ENCODE measurements at places on chromosomes 5 and 9.

DNA sequence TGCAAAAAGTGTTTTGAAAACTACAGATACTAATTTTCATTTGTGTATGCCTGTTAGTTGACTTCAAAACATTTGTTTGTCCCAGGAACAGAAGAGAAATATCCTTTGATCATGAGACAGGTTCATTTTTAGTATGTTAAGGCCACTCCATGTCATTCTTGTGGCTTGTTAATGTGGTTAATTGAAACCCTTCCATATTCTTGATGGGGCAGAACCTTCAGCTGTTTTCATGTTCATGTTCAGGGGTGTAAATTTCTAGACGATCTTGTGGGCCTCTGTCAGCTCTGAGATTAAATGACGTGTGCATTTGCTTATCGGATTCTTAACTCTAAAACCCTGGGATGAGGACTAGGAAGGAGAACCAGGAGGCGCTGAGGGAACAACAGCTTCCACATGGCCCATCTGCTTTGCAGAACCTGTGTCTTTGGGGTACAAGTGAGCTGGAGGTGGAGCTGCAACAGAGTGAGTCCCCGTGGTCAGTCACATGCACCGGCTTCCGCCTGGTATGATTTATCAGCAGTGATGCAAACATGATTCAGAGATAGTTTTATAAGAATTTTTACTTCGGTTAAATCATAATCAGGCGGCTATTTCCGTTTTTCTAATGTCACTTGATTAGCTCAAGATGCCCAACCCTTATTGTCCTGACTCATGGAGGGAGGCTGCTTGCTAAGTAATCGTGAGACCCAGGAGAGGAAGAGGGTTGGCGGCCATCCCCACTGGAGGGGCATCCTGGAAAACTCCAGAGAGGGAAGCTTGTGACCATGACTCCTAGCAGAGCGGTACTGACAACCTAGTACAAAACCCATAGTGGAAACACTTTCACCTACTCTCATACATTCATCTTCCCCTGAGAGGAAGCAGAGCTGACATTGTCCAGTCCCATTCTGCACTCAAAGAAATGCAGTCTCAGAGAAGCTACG lies 138.4 kb downstream of the C9orf152 start:
- DNase-seq = no peak

- no peak for DNase-seq
These were observed 155.6 kb upstream of the VLDLR start for GRCh38 chr9:2465921-2466460.

DNA sequence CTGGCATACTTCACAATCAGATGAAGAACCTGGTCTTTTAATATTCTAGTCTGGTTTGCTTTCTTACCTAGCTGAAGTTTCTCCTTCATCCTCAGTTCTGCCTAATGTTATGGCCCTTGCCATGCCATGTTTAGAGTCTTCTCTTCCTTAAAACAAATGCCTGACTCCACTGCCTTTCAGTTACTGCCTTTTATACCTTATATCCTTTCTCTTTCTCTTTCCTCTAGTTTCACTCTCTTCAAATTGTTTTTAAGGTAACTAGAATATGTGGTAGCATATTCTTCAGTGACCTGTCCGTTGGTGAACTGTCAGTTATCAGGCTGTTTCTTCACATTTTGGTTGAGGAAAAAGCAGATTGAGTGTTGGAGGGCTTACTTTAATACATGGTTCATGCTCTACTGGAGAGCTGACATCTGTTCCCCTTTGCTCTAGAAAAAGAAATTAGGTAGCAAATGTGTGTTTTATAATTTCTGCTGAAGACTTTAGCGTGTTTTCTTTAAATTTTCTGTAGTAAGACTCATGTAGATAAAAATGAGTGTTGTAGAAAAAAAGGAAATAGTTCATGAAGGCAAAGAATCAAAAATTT lies 103.8 kb downstream of the DMXL1 start:
- DNase-seq = no peak

GRCh38 chr5:151208481-151208914 lies 15.4 kb downstream of the CCDC69 start:
- no peak for DNase-seq

DNA sequence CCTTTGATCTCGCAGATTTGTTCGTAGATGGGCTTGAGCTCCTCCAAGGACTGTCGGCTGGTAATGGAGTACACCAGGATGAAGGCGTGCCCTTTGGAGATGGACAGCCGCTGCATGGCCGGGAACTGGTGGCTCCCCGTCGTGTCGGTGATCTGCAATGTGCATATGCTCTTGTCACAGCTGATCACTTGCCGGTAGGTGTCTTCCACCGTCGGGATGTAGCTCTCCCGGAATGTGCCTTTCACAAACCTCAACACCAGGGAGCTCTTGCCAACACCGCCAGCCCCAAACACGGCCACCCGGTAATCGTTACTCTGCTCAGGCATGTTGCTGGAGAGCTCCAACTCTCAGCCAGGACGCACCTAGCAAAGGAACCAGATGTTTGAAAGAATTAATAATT lies 29.1 kb downstream of the DIRAS2 start:
- no peak for DNase-seq

- DNase-seq = no peak
These were observed 184.2 kb upstream of the TBCA start for GRCh38 chr5:77960305-77960704.

DNA sequence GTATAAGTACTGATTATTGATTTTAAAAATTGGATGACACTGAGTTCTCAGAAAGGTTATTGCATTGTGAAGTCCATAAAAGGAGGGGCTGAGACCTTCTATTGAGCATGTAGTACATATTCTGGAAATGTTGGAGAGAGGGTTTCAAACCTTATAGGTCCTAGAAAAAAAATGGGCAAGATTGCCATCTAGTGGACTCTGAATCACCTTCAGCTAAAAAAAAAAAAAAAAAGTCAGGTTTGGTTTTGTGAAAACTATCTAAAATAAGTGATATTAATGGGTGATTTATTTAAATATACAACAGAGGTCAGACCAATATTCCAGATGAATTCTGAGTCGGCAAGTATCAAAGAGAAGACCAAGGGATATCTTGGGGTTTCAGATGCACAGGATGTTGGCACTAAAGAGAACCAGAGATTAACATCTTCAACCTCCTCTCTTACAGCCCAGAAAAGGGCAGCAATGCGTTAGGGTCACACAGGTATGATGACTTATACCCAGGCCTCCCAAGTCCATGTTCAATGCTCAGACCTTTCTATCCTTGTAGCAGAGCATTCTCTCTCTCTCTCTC lies 109.8 kb upstream of the NMUR2 start:
- DNase-seq = peak; percentile 37

DNA sequence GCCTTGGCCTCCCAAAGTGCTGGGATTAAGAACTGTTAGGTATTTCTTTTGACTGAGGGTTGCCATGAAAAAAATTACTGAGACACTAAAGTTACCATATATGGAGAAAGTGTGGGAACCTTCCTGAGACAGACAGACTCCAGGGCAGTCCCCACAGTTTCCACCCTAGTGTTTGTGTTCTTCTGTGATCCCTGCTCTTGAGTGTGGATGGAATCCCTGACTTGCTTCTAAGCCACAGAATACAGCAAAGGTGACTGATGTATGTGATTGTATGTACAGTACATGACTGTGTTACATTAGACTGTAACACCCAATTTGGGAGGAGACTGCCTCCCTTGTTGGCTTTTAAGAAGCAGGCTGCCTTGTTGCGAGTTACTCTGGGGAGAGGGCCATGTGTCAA lies 24.7 kb upstream of the ADAM19 start:
- DNase-seq = no peak

DNA sequence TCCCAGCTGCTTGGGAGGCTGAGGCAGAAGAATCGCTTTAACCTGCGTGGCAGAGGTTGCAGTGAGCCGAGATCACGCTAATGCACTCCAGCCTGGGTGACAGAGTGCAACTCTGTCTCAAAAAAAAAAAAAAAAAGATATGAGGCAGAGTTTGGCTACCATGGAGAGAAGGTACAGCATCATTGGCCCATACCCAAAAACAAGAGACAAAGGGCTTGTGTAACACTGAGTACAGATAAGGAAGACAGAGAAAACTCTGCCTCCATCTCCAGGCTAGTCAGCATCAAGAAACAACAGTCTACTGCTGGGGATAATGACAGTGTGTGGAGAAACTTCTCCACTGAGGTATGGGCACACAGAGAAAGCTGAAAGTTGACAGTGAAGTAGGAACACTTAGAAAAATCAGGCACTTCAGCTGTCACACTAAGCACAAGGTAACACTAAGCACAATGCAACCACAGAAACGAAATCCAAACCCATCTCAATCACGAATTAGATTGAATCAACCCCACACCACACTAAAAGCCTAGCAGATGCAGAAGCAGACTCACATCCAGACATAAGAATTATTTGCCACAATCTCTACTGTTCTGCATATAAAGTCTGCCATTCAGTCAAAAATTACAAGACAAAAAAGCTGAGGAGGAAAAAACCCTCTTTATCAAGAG lies 10.5 kb downstream of the PJA2 start:
- no peak for DNase-seq

DNA sequence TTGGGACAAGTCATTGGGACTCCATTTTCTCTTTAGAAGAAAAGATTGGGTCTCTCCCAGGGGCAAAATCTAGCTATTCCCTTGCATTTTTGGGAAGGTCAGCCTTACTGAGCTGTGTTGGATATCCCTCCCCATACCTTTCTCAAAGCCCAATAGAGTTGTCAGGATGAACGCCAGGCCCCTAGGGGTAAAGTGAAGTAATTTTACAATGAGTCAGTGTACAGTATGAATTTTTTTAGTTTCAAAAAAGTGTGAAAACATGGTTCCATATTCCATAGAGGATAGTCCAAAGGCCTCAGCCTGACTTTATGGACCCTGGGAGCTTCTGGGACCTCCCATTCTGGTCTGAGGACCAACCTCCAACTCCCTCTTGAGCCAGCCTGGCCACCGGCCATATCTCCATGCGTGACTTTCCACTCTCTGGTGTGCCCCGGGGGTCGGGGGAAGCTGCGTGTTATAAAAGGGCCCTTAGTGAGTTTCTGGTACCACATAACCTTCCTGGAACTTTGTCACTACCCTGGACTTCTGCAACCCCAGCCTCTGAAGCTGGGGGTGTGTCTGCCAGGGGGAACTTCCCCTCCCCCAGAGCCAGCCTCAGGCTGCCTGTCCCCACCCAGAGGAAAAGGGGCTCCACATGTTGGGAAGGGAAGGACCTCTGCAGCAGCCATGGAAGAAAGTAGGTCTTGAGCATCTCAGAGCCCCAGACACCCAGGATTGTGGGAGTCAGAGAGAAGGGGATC lies 52.4 kb upstream of the SYNPO start:
- no peak for DNase-seq

GRCh38 chr9:114093761-114094505 lies 5.2 kb downstream of the KIF12 start:
- no peak for DNase-seq

- DNase-seq = no peak
These were observed 63.3 kb upstream of the ZFR start for GRCh38 chr5:32507738-32508434.

- no peak for DNase-seq
These were observed 27.2 kb upstream of the SCGB3A1 start for GRCh38 chr5:180618487-180618828.

DNA sequence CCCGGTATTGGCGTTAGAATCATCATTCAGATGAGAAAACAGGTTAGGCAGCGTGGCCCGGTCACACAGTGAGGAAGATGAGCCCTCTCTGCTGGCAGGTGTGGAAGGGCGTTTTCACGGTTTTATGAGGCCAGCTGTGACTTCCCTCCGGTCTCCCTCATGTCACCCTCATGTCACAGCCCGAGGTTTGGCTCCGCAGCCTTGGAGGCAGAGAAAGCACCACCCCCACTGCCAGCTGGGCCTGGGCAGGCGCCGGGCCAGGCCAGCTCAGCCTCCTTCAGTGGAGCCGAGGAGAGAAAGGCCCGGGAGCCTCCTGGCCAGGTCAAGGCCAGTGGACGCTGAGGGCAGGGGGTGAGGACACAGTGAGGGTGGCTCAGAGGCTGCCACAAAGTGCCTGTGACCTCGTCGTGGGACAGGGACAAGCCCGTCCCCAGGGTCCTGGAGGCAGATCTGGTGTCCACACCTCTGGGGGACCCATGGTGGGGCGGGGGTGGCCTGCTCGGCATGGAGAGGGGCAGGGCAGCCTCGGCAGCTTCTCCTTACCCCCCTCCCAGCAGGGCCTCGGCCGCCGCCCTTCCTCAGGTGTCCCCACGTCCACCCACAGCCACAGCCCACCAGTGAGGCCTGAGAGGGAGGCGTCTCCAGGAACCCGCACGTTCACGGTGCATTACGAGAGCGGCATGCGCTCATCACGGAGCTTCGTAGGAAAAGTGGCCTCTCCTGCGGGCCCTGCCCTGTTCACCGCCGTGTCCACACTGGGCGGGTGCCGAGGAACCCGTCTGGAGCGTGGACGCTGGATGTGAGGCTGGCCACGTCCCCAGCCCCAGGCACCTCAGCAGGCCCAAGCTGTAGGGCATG lies 32.2 kb downstream of the EXD3 start:
- no peak for DNase-seq

GRCh38 chr9:125142560-125143376 lies 560 bp downstream of the SCAI start:
- no peak for DNase-seq

- DNase-seq = no peak
These were observed 30.4 kb upstream of the SYNPO start for GRCh38 chr5:150609843-150610584.

DNA sequence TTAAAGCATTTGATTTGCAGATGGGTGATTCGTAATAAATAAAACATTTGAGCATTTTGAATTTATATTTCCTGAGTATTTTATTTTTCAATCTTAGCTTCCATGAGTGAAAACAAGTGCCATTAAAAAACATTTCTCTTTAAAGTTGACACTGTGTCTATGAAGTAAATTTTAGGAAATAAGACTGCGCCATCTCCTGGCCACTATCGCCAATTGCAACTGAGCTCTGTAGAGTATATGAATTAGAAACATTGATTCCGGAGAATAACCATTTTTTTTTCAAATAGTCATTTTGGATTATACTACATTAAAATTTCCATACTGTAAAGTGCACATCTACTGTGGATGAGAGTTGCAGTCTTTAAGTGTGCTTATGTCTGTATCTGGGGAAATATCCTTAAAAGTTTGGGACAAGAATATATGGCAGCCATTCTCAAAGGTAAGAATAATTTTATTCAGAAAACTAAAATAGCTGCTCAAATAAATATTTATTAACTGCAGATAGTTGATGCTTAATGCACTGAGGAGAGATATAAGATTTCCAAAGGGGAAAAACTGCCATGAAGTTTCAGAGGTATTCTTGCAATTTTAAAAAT lies 5.9 kb downstream of the DMRTA1 start:
- DNase-seq = no peak

- no peak for DNase-seq
These were observed 60.2 kb downstream of the PPARGC1B start for GRCh38 chr5:149790276-149790675.

- no peak for DNase-seq
These were observed 471.5 kb downstream of the ZNF608 start for GRCh38 chr5:124274949-124275348.

GRCh38 chr9:113738496-113738892 lies 137.6 kb upstream of the ZNF618 start:
- no peak for DNase-seq

All from NCI-H2227 treated with DMSO at 0.1 percent for 48 hours (cell line).